ENCODE measurements at places on chromosomes 3 and 15.

GRCh38 chr3:121724130-121724529 is 25.4 kb downstream of the GOLGB1 start:
- DNase-seq = peak; percentile 81
- H3K27me3 ChIP-seq = no peaks in the 10 kb centered on the region
- no peak overlapping the region for H3K4me3 ChIP-seq
- H3K27ac ChIP-seq = no peak overlapping the region

- H3K4me3 ChIP-seq = no peak overlapping the region
- peaks cover 5% of the 10 kb centered on the region for H3K27me3 ChIP-seq
- H3K27ac ChIP-seq = no peak overlapping the region
- no peaks in the 10 kb centered on the region for H3K36me3 ChIP-seq
Measured at GRCh38 chr3:35744419-35744818, 105.1 kb downstream of the ARPP21 start.

DNA sequence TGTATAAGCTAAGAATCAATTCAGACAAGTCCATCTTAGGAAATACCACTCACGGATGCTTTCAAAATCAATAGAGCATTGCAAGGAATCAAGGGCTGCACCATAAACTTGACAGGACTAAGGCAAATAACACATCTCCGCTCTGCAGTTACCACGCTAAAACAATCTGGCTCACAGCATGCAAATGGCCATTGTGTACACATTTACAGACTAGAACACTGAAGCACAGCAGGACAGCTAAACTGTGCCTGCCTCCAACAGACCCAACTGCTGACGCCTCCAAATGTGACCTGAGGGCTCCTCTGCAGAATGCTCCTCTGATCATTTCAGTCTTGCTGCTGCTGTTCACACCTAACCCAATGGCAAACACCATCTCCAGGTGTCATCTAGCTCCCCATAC is 104.3 kb downstream of the MEX3B start:
- H3K4me1 ChIP-seq = peaks cover 55% of the 10 kb centered on the region
- H3K27me3 ChIP-seq = no peaks in the 10 kb centered on the region
- H3K27ac ChIP-seq = no peak overlapping the region
- H3K4me3 ChIP-seq = no peak overlapping the region

GRCh38 chr15:65211482-65211982 is 259 bp upstream of the CILP start:
- no peak for DNase-seq
- no peaks in the 10 kb centered on the region for H3K4me1 ChIP-seq
- no peaks in the 10 kb centered on the region for H3K27me3 ChIP-seq
- H3K27ac ChIP-seq = no peak overlapping the region
- no peaks in the 10 kb centered on the region for H3K36me3 ChIP-seq

- peak; percentile 51 for DNase-seq
- H3K27me3 ChIP-seq = no peaks in the 10 kb centered on the region
- H3K36me3 ChIP-seq = peaks cover 2% of the 10 kb centered on the region
- H3K4me1 ChIP-seq = peaks cover 30% of the 10 kb centered on the region
- H3K4me3 ChIP-seq = no peak overlapping the region
Measured at GRCh38 chr3:42081838-42082473, 9.2 kb upstream of the TRAK1 start.

DNA sequence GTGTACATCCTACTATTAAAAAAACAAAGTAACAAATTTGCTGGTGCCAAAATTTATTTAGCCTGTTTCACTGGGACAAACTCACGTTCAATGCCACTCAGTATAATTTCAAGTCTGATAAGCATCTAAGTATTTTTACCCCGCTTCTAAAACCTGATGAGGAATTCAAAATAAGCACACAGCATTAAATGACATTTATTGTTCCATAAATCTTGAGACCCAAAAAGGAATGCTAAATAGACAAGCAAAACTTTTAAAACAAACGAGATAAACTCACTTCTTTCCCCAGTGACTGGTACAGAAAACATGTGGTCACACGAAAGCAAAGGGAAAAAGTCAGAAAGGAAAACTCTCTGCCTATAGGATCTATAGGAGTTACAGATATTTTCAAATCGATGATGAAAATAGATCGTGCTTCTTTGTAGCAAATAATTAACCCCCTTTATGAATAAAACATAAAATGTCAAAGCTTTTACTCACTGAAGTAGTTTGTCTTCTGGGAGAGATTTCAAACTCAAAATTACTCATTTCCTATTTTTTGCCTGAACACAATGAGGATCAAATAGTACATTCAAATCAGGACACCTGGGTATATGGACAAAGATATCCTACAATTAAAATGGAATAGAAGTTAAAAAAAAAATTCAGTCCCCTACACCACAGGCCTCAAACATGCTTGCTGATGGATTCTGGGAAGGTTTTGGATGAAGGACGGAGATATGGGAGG is 51.7 kb downstream of the UBP1 start:
- H3K36me3 ChIP-seq = peaks cover 28% of the 10 kb centered on the region
- no peak overlapping the region for H3K27ac ChIP-seq
- H3K4me3 ChIP-seq = no peak overlapping the region
- DNase-seq = no peak
- no peaks in the 10 kb centered on the region for H3K27me3 ChIP-seq

DNA sequence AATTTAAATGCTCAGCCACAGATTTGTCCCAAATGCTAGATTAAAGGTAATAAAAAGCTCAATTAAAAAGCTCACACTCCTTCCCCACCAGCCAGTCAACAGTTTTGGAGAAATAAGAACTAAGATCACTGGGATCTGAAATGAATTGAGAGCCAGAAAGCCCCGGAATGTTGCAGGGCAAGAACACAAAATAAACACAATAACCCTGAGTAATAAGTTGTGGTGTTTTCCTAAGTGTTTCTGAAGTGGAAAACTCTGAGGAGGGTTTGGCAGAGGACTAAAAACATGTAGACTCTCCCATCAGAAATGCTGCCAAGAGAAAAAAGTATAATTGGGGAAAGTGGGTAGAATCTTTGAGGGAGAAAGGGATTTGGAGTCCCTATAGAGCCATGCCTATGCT is 127.8 kb downstream of the ABI3BP start:
- H3K27me3 ChIP-seq = peaks cover 4% of the 10 kb centered on the region
- H3K4me1 ChIP-seq = no peaks in the 10 kb centered on the region
- no peak overlapping the region for H3K4me3 ChIP-seq
- no peaks in the 10 kb centered on the region for H3K36me3 ChIP-seq

DNA sequence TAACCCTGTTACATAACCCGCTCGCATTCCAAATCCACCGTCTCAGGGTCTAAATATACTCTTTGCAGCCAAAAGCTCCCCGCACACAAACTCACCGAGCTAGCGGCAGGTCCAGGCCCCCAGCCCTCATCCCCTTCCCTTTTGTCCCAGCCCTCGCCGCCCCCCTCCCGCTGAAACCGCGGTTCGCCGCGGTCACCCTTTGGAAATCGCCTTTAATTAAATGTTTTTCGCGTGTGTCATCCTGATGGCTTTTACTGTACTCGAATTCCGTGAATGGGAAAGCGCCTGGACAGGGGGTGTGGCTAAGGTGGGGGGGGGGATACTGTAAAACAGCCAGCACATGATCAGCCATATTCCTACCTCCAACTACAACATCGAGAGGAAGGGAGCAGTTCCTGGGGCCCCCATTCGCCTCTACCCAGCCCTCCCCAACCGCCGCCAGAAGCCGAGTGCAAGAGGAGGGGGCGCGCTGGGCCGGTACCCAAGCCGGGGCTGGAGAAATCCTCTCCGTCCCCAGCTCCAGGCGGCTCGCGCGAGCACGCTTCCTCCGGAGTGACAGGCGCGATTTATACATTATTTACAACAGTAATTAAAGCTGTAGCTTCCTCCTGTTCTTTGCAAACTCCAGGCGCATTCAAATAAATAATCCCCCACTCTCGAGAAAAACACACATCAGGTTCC is 1.7 kb downstream of the RORA start:
- peak overlapping the region; percentile 20 for H3K4me3 ChIP-seq
- H3K27me3 ChIP-seq = peaks cover 11% of the 10 kb centered on the region
- H3K4me1 ChIP-seq = peaks cover 22% of the 10 kb centered on the region
- peak; percentile 44 for DNase-seq
- H3K27ac ChIP-seq = no peak overlapping the region
